ENCODE measurements at places on chromosomes 12 and 14.

GRCh38 chr14:44736326-44736725, 225.4 kb downstream of the KLHL28 start:
- no peak for DNase-seq

DNA sequence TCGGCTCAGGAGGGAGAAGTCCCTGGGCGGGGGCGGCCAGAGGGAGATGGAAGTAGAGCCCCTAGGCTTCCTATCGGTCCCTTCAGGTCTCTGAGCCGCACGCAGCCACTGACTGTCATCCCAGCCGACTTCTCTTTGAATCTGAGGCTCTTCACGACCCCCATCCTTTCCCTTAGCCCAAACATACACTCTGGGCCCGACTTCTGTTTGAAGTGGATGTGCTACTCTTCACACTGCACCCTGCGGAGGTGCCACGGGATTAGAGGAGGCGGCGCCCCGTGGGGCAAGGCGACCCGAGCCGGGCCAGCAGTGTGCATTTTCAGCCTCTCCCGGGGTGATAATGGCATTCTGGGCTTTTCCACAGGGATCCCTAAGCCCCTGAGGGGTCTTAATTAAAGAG, 6.0 kb upstream of the DACT1 start:
- DNase-seq: no peak

DNA sequence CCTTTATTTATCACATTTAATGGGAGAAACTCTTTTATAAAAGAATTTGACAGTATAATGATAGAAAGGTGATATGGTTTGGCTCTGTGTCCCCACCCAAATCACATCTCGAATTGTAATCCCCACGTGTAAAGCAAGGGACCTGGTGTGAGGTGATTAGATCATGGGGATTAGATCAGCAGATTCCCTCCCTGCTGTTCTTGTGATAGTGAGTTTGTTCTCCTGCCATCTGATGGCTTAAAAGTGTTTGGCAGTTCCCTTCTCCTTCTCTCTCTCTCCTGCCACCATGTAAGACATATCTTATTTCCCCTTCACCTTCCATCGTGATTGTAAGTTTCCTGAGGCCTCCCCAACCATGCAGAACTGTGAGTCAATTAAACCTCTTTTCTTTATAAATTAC, 1110.3 kb downstream of the FLRT2 start:
- no peak for DNase-seq

GRCh38 chr14:68921666-68922065, 57.4 kb downstream of the ACTN1 start:
- no peak for DNase-seq

DNA sequence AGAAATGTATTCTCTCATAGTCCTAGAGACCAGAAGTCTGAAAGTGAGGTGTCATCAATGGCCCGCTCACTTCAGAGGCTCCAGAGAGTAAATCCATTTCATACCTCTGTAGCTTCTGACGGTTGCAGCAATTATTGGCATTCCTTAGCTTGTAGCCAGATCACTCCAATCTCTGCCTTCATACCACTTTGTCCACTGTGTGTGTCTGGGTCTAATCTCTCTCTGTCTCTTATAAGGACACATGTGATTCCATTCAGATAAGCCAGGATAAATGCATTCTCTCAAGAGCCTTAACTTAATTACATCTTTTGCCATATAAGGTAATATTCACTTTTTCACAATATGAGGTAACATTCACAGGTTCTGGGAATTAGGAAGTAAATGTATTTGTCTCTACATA, 365.7 kb downstream of the GXYLT1 start:
- no peak for DNase-seq

- DNase-seq: no peak
Measured at GRCh38 chr14:101207897-101208296, 304.4 kb upstream of the RTL1 start.

DNA sequence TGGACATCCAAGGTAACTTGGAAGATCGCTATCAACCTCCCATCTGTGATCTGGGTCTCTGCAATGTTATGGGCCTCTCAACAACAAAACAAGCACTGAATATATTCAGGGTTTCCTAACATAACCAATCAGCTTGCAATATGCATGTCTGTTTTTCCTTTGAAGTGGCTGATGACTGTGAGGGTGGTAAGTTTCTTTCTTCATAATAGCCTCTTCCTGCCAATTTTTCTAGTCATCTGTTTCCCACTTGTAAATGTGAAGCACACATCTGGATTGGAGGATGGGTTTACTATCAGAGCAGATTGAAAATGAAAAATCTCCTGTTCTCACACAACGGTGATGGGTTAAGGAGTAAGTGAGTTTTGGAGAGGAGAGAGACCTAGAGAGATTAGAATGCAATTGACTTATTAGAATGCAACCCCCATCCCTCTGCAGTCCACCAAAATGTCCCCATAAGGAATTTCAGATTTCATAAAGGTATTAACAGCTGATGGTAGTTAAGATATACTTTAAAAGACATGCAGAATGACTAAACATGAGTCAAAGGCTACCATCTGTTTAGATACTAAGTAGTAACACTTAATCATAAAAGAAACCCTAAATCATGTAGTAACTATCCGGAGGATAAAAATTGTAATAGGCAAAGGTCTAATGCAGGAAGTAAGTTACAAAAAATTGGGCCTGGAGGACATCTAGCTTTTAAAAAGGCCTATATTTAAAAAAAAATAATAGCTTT, 58.4 kb upstream of the SAV1 start:
- no peak for DNase-seq

GRCh38 chr14:22070119-22070982, 396.7 kb upstream of the OR4E1 start:
- no peak for DNase-seq

Measured in amygdala (tissue), 56 donors.